ENCODE measurements at places on chromosomes 5 and 9.
A peak's percentile ranks its signal among the peaks of the same experiment; 100 is the strongest.

DNA sequence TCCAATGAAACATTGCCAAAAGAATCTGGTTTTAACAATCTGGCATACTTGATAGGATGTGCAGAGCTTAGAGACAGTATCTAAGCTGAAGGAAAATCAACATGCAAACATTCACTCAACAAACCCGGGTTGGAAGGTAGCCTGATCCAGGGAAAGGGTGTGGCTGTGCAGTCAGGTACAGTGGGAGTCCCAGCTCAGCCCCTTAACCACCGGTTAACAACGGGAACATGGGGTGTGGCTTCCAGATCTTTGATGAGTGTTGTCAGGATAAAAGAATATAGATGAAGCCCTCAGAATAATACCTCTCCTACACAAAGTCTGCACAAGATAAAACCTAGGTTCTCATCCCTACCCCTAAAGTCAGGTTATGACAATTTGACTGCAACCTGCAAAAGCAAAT, 127.3 kb downstream of the CDK5RAP2 start:
- no peak for DNase-seq

- no peak for DNase-seq
These were observed 26.6 kb downstream of the TLX3 start for GRCh38 chr5:171335616-171336015.

GRCh38 chr5:150513375-150514309, 5.7 kb downstream of the NDST1 start:
- no peak for DNase-seq

DNA sequence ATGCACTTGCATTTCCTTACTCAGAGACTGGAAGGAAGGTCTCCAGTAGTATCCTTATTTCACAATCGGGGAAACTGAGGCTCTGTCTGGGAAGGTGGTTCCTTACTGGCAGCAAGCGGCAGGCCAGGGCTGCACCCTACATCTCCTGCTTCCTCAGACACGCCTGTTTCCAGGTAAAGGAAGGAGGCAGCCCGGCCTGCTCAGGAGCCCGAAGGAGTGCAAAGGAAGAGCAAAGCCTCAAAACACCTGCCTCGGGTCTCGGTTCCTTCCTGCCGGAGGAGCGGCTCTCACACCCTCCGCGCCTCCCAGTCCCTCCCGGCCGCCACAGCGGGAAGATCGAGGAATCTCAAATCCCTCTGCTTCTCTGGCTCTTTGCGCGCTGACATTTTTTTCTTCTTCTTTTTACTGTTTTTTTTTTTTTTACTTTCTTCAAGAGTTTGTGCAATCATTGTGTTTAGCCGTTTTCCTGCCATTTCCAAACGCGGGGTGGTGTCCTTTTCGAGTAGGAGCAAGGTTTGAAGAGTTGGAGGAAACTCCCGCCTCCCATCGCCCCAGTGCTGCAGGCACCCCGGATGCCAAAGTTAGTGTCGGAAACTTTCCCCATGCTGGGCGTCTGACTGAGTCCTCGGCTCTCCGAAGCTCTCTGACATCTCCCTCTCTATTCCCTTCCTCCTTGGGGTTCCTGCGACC, 1.0 kb downstream of the GGTA1 start:
- DNase-seq, result peak; percentile 41

- peak; percentile 66 for DNase-seq
These were observed 39.9 kb downstream of the DUSP1 start for GRCh38 chr5:172730981-172731679.

- DNase-seq, result no peak
These were observed 175.0 kb downstream of the RGS3 start for GRCh38 chr9:113638490-113638889.

Measured in astrocyte of the hippocampus (primary cell).